T-helper 17 cell (primary cell): ENCODE measurements at places on chromosomes 11 and 22. TPM values are rescaled to one million over a fixed set of nuclear protein-coding genes. Genes with fewer than 3 reads are reported as not detected.

DNA sequence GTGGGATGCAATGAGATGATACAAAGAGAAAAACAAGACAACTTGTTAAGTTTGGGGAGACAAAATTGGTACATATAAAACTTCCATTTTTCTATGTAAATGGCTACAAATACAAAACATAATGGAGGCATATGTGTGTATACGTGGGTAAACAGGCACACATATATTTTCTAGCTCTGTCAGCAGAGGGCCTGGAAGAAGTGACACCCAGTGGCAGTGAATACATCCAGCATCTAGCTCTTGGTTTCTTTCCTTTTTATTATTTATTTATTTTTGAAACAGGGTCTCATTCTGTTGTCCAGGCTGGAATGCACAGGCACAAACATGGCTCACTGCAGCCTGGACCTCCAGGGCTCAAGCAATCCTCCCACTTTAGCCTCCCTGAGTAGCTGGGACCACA, 5.0 kb upstream of the RASL10A start:
- H3K36me3 ChIP-seq = no peaks in the 10 kb centered on the region
- H3K27ac ChIP-seq = no peak overlapping the region
- peaks cover 8% of the 10 kb centered on the region for H3K4me1 ChIP-seq
- no peak for DNase-seq
- peaks cover 12% of the 10 kb centered on the region for H3K27me3 ChIP-seq

Gene OR8A1
- total RNA-seq = not detected

DNA sequence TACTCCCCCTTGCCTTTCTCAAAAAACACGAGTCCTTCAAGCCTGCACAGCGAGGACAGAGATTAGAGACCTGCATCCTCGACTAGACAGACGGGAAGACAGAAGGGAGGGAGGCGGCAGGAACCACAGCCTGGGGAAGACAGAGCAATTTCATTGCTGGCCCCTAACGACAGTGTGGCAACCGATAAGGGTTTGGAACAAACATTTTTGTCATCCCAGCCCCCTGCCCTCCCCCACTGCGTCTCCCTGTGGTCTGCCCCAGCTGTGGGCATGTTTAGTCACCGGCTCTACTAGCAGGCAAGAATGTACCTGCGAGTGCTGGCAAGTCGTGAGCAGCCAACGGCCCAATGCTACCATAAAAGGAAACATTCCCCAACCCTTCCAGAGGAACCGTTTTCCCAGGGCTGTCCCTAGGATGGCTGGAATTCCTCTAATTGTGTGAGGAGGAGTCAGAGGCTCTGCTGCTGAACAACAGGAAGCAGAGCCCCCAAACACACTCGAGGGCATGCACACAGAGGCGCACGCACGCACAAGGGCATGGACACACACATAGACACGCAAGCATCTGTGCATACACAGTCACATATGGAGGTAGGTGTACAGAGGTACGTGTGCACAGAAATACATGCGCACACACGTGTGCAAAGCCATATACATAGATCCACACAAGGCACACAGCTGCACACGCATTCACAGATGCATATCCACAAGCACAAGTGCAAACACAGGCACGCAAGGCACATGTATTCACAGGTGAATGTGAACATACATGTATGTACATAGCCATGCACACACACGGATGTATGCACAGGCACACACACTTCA, 58.3 kb downstream of the MYH9 start:
- H3K27ac ChIP-seq = peak overlapping the region; percentile 98
- peaks cover 72% of the 10 kb centered on the region for H3K4me1 ChIP-seq
- H3K4me3 ChIP-seq = peak overlapping the region; percentile 90
- DNase-seq = peak; percentile 38
- H3K27me3 ChIP-seq = no peaks in the 10 kb centered on the region

- peaks cover 73% of the 10 kb centered on the region for H3K27me3 ChIP-seq
- H3K36me3 ChIP-seq = no peaks in the 10 kb centered on the region
- H3K27ac ChIP-seq = no peak overlapping the region
- H3K4me3 ChIP-seq = no peak overlapping the region
- no peak for DNase-seq
Observed at GRCh38 chr11:34565417-34566207, 52.0 kb upstream of the ELF5 start.

GRCh38 chr11:10653946-10654810, 39.4 kb downstream of the IRAG1 start:
- peak; percentile 11 for DNase-seq
- H3K36me3 ChIP-seq = no peaks in the 10 kb centered on the region
- no peak overlapping the region for H3K4me3 ChIP-seq
- no peaks in the 10 kb centered on the region for H3K27me3 ChIP-seq
- no peak overlapping the region for H3K27ac ChIP-seq
- H3K4me1 ChIP-seq = peaks cover 4% of the 10 kb centered on the region

Gene TFIP11
- total RNA-seq = 104 TPM

GRCh38 chr22:41487037-41487935, 18.4 kb downstream of the ACO2 start:
- H3K4me3 ChIP-seq = peak overlapping the region; percentile 51
- H3K36me3 ChIP-seq = peaks cover 2% of the 10 kb centered on the region
- peaks cover 41% of the 10 kb centered on the region for H3K4me1 ChIP-seq

GRCh38 chr11:111285189-111286091, 12.9 kb upstream of the POU2AF3 start:
- no peaks in the 10 kb centered on the region for H3K4me1 ChIP-seq
- H3K4me3 ChIP-seq = no peak overlapping the region
- H3K36me3 ChIP-seq = no peaks in the 10 kb centered on the region
- H3K27me3 ChIP-seq = peaks cover 11% of the 10 kb centered on the region
- H3K27ac ChIP-seq = no peak overlapping the region
- DNase-seq = no peak
